ENCODE measurements at places on chromosomes 6 and 20.

DNA sequence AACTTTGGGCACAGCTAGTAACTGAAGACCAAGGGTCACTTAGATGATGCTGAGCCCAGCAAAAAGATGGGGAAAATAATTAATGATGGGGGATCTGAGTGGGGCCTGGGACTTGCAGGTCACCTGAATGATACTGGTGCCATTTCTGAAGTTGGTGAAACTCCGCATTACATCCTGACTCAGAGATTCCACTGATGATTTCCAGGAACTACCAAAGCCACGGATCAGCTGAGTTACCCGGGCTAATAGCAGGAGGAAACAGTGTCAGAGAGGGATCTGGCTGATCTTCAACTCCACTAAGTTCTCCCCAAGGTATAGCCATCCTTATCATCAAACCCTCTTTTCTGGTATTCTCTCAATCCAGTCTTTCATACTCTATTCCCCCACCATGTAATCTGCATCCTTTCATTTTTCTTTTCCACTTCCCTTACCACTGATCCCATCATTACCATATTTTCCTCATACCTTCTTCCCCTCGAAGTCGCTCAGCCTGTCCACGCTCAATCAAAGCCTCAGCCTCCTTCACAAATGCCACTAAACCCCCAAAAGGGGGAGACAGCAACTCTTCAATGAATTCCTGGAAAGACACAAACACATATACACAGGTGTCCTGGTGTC, 20.2 kb downstream of the VPS52 start:
- H3K4me3 ChIP-seq: no peak overlapping the region
- no peak for DNase-seq
- no peaks in the 10 kb centered on the region for H3K27me3 ChIP-seq
- no peaks in the 10 kb centered on the region for H3K36me3 ChIP-seq

DNA sequence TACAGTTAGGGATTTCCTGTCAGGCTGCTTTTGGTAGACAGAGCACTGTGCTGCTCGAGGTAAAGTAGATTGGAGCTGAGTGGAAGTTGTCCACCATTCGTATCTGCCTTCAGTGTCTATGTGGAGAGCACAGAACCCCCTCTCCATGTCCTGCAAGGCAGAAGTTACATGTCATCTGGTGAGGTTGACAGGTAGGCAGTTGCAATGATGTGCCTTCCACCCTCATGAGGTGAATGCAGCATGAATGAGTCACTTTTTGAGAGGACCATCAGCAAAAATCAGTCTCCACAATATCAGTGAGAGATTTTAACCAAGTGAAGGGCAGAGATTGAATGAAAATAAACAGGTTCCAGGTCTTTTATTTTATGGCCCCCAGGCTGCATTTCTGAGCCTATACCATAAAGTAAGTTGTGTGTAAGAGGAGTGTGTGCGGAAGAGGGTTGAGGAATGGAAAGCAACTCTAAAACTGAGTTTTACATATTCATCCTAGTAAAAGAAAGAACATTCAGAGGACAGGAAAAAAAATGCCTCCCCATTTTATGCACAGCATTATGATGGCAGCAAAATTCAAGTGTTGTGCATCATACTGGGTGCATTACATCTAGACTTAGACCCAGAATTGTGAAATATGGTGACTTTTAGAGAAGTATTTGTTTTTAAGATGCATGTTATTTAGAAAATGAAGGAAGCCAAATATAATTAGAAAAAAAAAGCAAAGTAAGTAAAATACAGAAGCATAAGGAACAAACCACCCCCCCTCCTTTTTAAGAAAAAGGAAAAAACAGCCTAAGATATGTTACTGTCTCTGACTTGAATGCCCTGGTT, 15.8 kb downstream of the TRAPPC3L start:
- DNase-seq: no peak
- no peaks in the 10 kb centered on the region for H3K36me3 ChIP-seq
- no peaks in the 10 kb centered on the region for H3K27me3 ChIP-seq

GRCh38 chr6:156627524-156627923, 149.7 kb upstream of the ARID1B start:
- H3K27ac ChIP-seq: no peak overlapping the region
- H3K27me3 ChIP-seq: no peaks in the 10 kb centered on the region
- no peaks in the 10 kb centered on the region for H3K36me3 ChIP-seq
- DNase-seq: no peak

- no peak overlapping the region for H3K4me3 ChIP-seq
- H3K36me3 ChIP-seq: no peaks in the 10 kb centered on the region
- no peaks in the 10 kb centered on the region for H3K27me3 ChIP-seq
- H3K4me1 ChIP-seq: no peaks in the 10 kb centered on the region
- no peak overlapping the region for H3K27ac ChIP-seq
Measured at GRCh38 chr20:1625083-1625690, 5.4 kb upstream of the SIRPB1 start.

GRCh38 chr6:18424201-18424600, 37.1 kb downstream of the RNF144B start:
- H3K27me3 ChIP-seq: no peaks in the 10 kb centered on the region
- no peak for DNase-seq
- no peaks in the 10 kb centered on the region for H3K4me1 ChIP-seq
- H3K36me3 ChIP-seq: peaks cover 5% of the 10 kb centered on the region
- no peak overlapping the region for H3K4me3 ChIP-seq

DNA sequence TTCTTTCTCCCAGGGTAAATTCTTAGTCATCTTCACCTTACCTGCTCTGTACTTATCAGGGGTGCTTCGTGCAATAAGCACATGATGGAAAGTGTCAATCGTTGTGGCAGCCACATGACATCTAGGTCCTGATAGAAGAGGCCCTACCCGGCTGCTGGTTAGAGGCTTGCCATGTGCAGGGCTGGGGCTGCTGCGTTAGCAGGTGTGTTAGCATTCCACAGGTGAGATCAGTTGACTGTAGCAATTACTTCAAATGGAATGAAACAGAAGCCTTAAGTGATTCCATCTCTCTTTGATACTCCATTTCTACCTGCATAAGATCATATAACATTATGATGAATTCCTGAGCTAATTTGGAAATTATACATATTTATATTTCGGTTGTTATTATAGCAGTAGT, 127.0 kb downstream of the UST start:
- no peaks in the 10 kb centered on the region for H3K4me1 ChIP-seq
- H3K36me3 ChIP-seq: no peaks in the 10 kb centered on the region
- no peak overlapping the region for H3K27ac ChIP-seq
- DNase-seq: no peak
- no peaks in the 10 kb centered on the region for H3K27me3 ChIP-seq
- H3K4me3 ChIP-seq: no peak overlapping the region

GRCh38 chr20:35398660-35399144, 13.1 kb downstream of the UQCC1 start:
- no peak for DNase-seq
- H3K4me3 ChIP-seq: no peak overlapping the region
- no peak overlapping the region for H3K27ac ChIP-seq
- H3K27me3 ChIP-seq: no peaks in the 10 kb centered on the region
- H3K36me3 ChIP-seq: no peaks in the 10 kb centered on the region

GRCh38 chr20:56748476-56749377, 119.6 kb downstream of the TFAP2C start:
- H3K4me1 ChIP-seq: no peaks in the 10 kb centered on the region
- no peaks in the 10 kb centered on the region for H3K27me3 ChIP-seq
- no peak overlapping the region for H3K27ac ChIP-seq
- DNase-seq: no peak
- H3K36me3 ChIP-seq: no peaks in the 10 kb centered on the region
- no peak overlapping the region for H3K4me3 ChIP-seq

DNA sequence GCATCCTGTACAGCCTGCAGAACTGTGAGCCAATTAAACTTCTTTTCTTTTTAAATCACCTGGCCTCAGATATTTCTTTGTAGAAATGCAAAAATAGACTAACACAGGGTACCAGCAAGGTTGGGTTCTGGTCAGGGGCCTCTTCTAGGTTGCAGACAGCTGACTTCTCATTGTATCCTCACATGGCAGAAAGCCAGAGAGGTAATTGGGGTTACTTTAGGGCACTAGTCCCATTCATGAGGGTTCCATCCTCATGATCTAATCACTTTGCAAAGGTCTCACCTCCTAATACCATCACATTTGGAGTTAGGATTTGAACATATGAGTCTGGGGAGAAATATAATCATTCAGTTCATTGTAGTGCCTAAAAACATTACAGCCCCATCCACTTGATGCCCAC, 101.5 kb downstream of the LCA5 start:
- no peaks in the 10 kb centered on the region for H3K36me3 ChIP-seq
- no peaks in the 10 kb centered on the region for H3K27me3 ChIP-seq
- no peaks in the 10 kb centered on the region for H3K4me1 ChIP-seq

DNA sequence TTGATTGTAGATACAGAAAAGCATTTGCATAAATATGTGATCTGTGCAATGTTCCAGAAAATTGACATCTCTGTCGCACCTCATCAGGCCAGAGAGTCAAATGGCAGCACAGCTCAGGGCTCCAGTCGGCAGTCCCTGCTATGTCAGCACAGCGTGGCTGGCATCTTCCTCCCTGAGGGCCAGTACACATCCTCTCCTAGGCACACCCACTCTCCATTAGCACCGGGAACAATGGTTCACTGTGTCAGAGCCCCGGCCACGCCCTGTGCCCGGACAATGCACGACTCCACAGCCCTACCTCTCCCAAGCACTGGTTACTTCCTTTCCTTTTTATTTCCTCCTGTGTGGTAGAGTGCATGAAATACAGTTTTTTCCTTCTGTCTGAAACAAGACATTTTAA, 114.9 kb downstream of the FOXC1 start:
- H3K4me1 ChIP-seq: peaks cover 7% of the 10 kb centered on the region
- H3K4me3 ChIP-seq: no peak overlapping the region
- no peaks in the 10 kb centered on the region for H3K27me3 ChIP-seq

DNA sequence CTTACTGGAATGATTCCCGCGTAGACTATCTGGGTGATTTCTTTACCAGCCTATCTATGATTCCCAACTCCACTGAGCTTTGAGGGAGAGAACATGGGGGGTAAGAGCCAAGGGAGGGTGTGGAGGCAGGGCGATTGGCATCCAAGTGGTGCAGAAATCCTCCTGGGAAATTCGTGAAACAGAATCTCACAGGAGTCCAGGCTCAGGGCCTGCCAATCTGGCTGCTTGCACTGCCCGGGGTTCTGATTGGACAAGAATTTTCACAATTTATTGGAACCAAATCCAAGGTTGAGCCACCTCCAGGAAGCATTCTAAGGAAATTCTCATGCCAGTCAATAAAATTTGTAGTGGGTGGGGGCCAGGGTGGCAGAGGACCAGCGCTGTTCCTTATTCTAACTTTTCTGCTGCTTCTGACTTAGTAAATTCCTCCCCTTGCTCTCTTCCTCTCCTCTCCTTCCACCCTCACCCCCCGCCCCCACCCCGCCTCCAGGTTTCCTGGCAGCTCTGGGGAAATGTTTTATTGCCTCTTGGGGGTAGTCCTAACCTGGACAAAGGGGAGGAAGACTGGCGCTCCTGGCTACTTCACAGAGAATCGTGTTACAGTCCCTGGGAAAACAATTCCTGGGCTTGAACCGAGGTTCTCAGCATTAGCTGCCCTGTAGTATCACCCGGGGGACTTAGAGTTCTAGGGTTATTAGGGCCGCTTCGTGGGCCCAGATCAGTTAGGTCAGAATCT, 3.1 kb downstream of the BMP6 start:
- no peak overlapping the region for H3K27ac ChIP-seq
- no peaks in the 10 kb centered on the region for H3K36me3 ChIP-seq
- H3K27me3 ChIP-seq: peaks cover 12% of the 10 kb centered on the region
- H3K4me1 ChIP-seq: peaks cover 31% of the 10 kb centered on the region

DNA sequence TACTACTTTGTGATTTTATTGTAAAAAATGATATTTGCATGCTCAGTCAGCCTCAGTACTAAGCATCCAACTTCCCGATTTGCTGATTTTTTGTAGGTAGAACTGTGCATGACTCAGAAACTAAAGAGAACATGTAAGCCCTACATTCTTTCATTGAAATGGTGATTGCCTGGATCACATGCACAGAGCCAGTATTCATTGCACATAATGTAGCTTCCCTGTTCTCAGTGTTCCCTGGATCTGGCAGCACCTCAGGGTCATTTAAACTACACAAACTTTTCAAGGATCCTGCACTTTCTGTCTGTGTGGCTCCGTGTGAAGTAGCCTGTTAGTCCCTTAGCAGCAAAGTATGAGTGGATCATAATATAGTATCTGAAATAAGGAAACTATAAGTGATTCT, 422.9 kb upstream of the AGPAT4 start:
- no peaks in the 10 kb centered on the region for H3K27me3 ChIP-seq
- H3K4me3 ChIP-seq: no peak overlapping the region
- H3K4me1 ChIP-seq: no peaks in the 10 kb centered on the region
- DNase-seq: no peak
- H3K27ac ChIP-seq: no peak overlapping the region

DNA sequence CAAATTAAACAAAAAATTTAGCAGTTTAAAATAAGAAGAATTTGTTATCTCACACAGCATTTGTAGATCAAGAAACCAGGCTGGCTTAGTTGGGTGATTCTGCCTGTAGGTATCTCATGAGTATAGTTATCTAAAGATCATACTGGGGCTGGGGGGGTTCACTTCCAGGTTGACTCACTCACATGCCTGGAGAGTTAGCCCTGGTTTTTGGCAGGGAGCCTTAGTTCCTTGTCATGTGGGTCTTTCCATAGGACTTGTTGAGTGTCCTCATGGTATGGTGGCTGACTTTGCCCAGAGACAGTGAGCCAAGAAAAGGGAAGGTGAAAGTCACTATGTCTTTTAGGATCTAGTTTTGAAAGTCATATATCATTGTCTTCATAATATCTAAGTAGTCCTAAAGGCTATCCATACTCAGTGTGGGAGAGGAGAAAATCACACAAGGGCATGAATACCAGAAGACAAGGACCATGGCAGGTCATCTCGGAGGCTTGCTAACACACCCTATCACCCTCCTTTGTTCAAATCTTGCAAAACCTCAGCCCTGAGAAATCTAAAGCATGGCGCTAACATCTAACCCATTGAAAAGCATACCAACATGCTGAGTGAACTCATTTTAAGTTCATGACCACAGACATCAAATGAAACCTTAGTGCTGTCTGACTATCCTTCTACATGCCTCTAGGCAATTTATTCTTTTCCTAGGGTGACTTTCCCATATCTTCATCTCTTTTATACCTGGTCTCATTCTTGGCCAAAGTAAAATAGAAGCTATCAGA, 39.2 kb downstream of the CYP24A1 start:
- no peak overlapping the region for H3K4me3 ChIP-seq
- no peaks in the 10 kb centered on the region for H3K27me3 ChIP-seq
- DNase-seq: no peak

GRCh38 chr6:141851063-141851462, 281.7 kb upstream of the GJE1 start:
- H3K4me3 ChIP-seq: no peak overlapping the region
- DNase-seq: no peak
- H3K4me1 ChIP-seq: no peaks in the 10 kb centered on the region

DNA sequence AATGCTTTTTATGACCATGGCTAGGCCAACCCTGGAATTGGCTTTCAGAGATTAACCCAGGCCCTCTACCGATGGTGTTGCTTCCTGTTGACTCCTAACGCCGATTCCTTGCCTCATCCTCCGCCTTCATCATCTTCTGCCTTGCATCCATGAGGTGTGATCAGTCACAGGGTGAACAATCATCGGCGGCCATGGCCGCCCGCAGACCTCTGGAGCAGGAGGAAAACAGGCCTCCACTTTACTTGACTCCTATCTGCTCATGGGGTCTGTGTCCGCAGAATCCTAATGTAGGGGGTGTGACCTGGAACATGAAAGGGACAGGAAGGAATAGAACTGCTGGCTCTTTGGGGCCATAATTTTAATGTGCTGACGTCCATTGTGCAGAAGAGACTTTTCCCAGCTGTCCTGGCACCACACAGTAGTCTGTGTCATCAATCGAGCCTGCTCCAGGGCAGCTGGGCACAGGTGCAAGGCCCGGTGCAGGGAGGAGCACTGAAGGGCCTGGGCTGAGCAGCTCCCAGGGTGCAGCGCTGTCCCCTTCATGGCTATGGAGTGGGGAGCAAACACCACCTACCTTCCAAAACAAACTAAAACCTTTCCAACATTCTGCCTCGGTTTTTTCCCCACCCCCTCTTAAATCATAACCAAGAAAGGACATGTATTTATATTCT, 8.0 kb downstream of the SLC22A3 start:
- H3K27ac ChIP-seq: no peak overlapping the region
- DNase-seq: no peak
- H3K27me3 ChIP-seq: no peaks in the 10 kb centered on the region
- H3K4me1 ChIP-seq: no peaks in the 10 kb centered on the region
- H3K36me3 ChIP-seq: no peaks in the 10 kb centered on the region

Data from right atrium auricular region (tissue), 2 donors.